ENCODE measurements at places on chromosomes 4 and X. TPM values are rescaled to one million over a fixed set of nuclear protein-coding genes. Genes with fewer than 3 reads are reported as not detected.
A peak's percentile ranks its signal among the peaks of the same experiment; 100 is the strongest.

IL2 gene
- total RNA-seq, result not detected

SPARCL1 gene
- total RNA-seq, result 1.9 TPM

CTAG1A gene
- total RNA-seq, result not detected

TIGD2 gene
- total RNA-seq, result 21.7 TPM

ADH5 gene
- 127 TPM for total RNA-seq

CCDC110 gene
- total RNA-seq, result 1.5 TPM

SHROOM4 gene
- total RNA-seq, result 1.2 TPM

ADH6 gene
- 163 TPM for total RNA-seq

- H3K4me1 ChIP-seq, result no peaks in the 10 kb centered on the region
- no peak overlapping the region for H3K27ac ChIP-seq
- H3K4me3 ChIP-seq, result no peak overlapping the region
Measured at GRCh38 chr4:121304893-121305292, 75.9 kb downstream of the QRFPR start.

- no peaks in the 10 kb centered on the region for H3K27me3 ChIP-seq
- no peak for DNase-seq
- H3K36me3 ChIP-seq, result no peaks in the 10 kb centered on the region
- no peak overlapping the region for H3K27ac ChIP-seq
- peaks cover 6% of the 10 kb centered on the region for H3K4me1 ChIP-seq
Measured at GRCh38 chrX:25010784-25011588, 4.8 kb downstream of the ARX start.

DNA sequence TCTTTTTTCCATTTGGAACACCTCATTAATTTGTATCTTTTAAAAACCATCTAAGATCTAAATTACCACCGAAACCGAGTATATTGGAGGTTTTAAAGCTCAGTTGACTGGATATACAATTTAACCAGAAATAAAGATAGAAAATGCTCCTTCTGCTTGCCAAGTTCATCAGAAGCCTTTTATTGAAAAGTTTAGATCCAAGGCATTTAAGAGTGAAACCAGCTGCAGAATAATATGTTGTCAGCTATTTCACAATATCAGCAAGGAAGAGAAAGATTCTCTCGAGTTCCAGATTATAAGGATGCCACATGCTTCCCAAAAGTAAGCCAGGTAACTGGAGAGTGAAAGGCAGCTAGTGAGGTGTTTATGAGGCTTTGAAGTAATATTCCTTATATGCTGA is 217.4 kb downstream of the DCTD start:
- no peaks in the 10 kb centered on the region for H3K27me3 ChIP-seq
- DNase-seq, result no peak
- no peaks in the 10 kb centered on the region for H3K4me1 ChIP-seq

GRCh38 chr4:73345399-73345975 is 58.6 kb upstream of the ALB start:
- peak overlapping the region; percentile 83 for H3K27ac ChIP-seq
- H3K36me3 ChIP-seq, result no peaks in the 10 kb centered on the region
- peak overlapping the region; percentile 60 for H3K4me3 ChIP-seq
- H3K4me1 ChIP-seq, result no peaks in the 10 kb centered on the region
- H3K27me3 ChIP-seq, result no peaks in the 10 kb centered on the region

GRCh38 chrX:1734806-1735205 is 119.9 kb downstream of the ASMT start:
- H3K27me3 ChIP-seq, result no peaks in the 10 kb centered on the region
- H3K4me1 ChIP-seq, result no peaks in the 10 kb centered on the region
- no peak overlapping the region for H3K27ac ChIP-seq
- no peaks in the 10 kb centered on the region for H3K36me3 ChIP-seq
- H3K4me3 ChIP-seq, result no peak overlapping the region

- no peaks in the 10 kb centered on the region for H3K27me3 ChIP-seq
- no peaks in the 10 kb centered on the region for H3K36me3 ChIP-seq
- H3K4me3 ChIP-seq, result no peak overlapping the region
- no peaks in the 10 kb centered on the region for H3K4me1 ChIP-seq
- H3K27ac ChIP-seq, result no peak overlapping the region
Measured at GRCh38 chr4:8725845-8726244, 133.3 kb downstream of the CPZ start.

GRCh38 chr4:38279650-38280322 is 319.6 kb downstream of the PTTG2 start:
- no peaks in the 10 kb centered on the region for H3K36me3 ChIP-seq
- no peak for DNase-seq
- H3K27ac ChIP-seq, result peak overlapping the region; percentile 54
- H3K27me3 ChIP-seq, result no peaks in the 10 kb centered on the region

GRCh38 chr4:87975466-87975865 is at the start of gene SPP1:
Gene SPP1, plus strand, starts transcription at chr4:87975714. Its CDS starts 1,182 bp downstream, at chr4:87976896.
- no peaks in the 10 kb centered on the region for H3K27me3 ChIP-seq

- H3K4me3 ChIP-seq, result no peak overlapping the region
- H3K36me3 ChIP-seq, result no peaks in the 10 kb centered on the region
- no peaks in the 10 kb centered on the region for H3K4me1 ChIP-seq
- no peak for DNase-seq
- no peaks in the 10 kb centered on the region for H3K27me3 ChIP-seq
Measured at GRCh38 chrX:115018944-115019343, 1.5 kb upstream of the IL13RA2 start.

GRCh38 chr4:2689825-2690700 is 66.1 kb downstream of the TNIP2 start:
- H3K4me3 ChIP-seq, result no peak overlapping the region
- H3K27ac ChIP-seq, result no peak overlapping the region
- DNase-seq, result no peak
- no peaks in the 10 kb centered on the region for H3K27me3 ChIP-seq
- peaks cover 42% of the 10 kb centered on the region for H3K36me3 ChIP-seq

DNA sequence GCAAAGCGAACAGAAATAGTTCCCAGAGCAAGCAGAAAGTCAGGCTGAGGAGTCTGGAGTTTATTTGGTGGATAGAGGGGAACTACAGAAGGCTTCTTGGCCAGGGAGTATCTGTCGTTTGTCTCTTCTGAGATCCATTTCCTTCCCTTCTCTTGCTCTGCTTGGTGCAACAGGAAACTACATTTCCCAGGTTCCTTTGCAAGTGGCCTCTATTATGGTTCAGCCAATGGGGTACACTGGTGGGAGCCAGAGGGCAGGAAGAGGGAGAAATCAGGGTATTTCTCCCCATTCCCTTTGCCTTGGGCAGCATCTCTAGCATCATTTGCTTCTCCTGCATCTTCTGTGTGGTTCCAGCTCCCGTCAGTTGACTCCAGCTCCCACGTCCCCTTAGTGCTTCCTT is 142.1 kb downstream of the BCOR start:
- no peak overlapping the region for H3K27ac ChIP-seq
- H3K27me3 ChIP-seq, result no peaks in the 10 kb centered on the region
- peaks cover 3% of the 10 kb centered on the region for H3K4me1 ChIP-seq
- no peak overlapping the region for H3K4me3 ChIP-seq
- no peaks in the 10 kb centered on the region for H3K36me3 ChIP-seq

DNA sequence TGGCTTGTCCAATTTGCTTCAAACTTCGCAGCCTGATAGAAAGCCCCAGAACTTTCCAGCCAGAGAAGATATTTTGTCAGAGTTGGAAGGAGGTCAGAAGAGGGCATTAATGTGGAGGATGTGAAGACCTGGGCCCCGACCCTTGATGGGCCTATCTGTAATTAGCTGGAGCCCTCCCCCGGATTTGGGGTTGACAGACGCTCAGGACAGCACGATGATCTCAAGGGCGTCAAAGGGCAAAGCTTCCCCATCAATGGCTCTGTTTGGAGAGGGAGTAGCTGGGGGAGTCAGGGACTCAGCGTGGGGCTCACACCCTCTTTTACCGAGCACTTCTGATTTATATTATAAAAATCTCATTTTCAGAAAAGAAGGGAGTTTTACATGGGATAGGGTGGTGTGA is 59.0 kb upstream of the PPP2R3B start:
- no peak overlapping the region for H3K4me3 ChIP-seq
- no peaks in the 10 kb centered on the region for H3K36me3 ChIP-seq
- no peaks in the 10 kb centered on the region for H3K4me1 ChIP-seq
- no peaks in the 10 kb centered on the region for H3K27me3 ChIP-seq
